Activated naive CD8-positive, alpha-beta T cell treated with anti-CD3 and anti-CD28 coated beads, Interleukin-2, amount 10 ng/mL, durations not matched to agents 7 days and 5 days (primary cell): ENCODE measurements at places on chromosomes 4 and X.

DNA sequence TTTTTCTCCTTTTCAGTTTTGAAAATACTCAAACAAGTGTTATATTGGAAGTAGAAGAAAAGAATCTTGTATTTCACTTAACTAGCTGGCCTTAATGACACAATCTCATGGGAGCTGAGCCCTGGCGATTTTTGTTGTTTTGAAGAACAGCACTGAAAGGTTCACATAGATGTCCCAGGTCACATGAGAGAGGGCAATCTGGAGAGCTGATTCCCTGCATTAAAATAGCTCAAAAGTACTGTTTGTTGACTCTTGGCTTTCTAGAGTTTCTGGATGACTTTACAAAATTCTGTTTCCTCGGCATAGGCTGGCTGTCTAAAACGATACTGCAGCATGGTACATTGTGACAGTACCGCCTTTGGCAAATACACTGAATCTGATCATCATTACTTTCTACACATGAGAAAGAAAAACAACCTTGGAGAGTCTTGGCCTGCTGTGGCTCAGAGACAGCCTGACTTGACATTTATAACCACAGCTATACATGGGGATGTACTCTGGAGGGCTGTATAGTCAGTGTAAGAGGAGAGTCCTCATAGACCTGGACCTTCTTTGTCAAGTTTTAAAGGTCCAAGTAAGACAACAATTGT, 119.8 kb upstream of the PDLIM3 start:
- DNase-seq = no peak

GRCh38 chr4:181685911-181686310, 557.3 kb upstream of the TENM3 start:
- DNase-seq = no peak

GRCh38 chrX:119638725-119639471, 32.7 kb upstream of the NKRF start:
- DNase-seq = no peak

DNA sequence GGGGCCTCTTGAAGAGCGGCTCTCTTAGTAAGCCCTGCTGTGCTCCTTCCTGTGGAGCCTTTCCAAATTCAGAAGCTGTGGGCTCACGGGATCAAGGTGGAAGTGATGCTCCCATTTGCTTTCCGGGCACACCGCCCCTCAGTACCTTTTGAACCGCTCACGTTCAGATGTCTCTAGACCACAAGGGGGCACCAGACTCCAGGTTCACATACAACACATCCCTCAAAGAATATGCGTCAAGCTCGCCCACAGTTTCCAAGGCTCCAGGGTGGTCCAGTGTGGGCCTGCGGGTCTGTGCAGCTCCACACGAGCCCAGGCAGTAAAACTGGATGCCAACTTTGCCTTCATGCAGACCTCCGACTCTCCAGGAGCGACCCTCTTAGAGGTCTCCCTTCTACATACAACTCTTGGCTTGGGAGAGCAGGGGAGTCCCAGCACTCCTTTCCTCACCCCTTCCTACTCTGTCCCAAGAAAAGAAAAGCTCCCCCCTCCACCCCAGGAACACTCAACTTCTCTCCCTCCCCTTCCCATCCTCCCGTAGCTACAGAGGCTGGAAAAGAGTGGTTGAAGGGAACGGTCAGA, 11.0 kb downstream of the SUPT20HL1 start:
- DNase-seq = peak; percentile 39

GRCh38 chr4:14446311-14446710, 556.0 kb upstream of the CPEB2 start:
- no peak for DNase-seq
